ENCODE measurements at places on chromosomes 7 and 10. TPM values are rescaled to one million over a fixed set of nuclear protein-coding genes. Genes with fewer than 3 reads are reported as not detected.

The ZNF467 gene
- 14.2 TPM for total RNA-seq

The MTERF1 gene
- 17.5 TPM for total RNA-seq

- DNase-seq: peak; percentile 61
Observed at GRCh38 chr7:31744294-31744874, 57.4 kb downstream of the PPP1R17 start.

GRCh38 chr7:37440738-37441385, 7.8 kb downstream of the ELMO1 start:
- no peak for DNase-seq

DNA sequence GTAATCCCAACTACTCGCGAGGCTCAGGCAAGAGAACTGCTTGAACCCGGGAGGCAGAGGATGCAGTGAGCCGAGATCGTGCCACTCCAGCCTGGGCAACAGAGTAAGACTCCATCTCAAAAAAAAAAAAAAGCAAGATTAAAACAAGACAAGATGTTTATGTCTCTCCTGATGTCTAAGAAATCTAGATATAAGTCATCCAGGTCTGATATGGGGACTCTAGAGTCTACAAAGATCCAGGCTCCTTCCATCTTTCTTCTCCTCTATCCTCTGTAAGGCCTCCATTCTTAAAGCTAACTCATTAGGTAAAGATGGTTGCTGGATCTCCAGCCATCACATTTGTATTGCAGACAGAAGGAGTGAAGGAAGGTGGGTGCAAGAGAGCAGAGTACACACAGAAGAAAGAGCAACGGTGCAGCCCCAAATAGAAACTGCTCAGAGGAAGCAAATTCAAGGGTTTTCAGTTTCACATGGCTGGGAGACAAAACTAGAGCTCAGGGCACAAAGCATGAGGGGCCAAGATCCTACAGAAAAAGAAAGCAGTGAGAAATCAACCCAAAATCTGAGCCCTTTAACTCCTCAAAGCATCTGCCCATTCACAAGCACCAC, 57.6 kb downstream of the USP6NL start:
- no peak for DNase-seq

GRCh38 chr10:117968354-117969182, 78.2 kb downstream of the RAB11FIP2 start:
- peak; percentile 3 for DNase-seq

The GPR15LG gene
- not detected for total RNA-seq

The FAM180A gene
- not detected for total RNA-seq

GRCh38 chr10:96834120-96834519, 2.0 kb downstream of the LCOR start:
- DNase-seq: no peak

The ING3 gene
- total RNA-seq: 15.4 TPM

The OR2A1 gene
- total RNA-seq: not detected

The CLRN3 gene
- 15.4 TPM for total RNA-seq

DNA sequence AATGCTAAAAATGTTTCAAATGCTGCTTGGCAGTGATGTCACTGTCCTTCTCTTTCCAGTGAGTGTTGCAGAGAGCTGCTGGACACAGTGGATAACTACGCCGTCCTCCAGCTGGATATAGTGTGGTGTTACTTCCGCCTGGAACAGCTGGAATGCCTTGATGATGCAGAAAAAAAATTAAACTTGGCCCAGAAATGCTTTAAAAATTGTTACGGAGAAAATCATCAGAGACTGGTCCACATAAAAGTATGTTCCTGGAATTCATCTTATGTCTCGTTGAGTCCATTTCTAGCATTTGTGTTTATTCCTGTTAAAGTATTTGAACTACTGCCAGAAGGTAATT, 25.2 kb downstream of the NUB1 start:
- DNase-seq: peak; percentile 82

- no peak for DNase-seq
Observed at GRCh38 chr10:7866176-7866575, 47.9 kb downstream of the TAF3 start.

Data from stomach (tissue), 19 donors.